ENCODE measurements at places on chromosomes 4 and X. TPM values are rescaled to one million over a fixed set of nuclear protein-coding genes. Genes with fewer than 3 reads are reported as not detected.

The TLR8 gene
- total RNA-seq = under 0.01 TPM

The FOXR2 gene
- total RNA-seq = not detected

The PPBP gene
- 0.36 TPM for total RNA-seq

The XPNPEP2 gene
- total RNA-seq = not detected

The STATH gene
- total RNA-seq = not detected

The FAAH2 gene
- total RNA-seq = under 0.01 TPM

Data from osteoblast (primary cell).